ENCODE measurements at places on chromosomes 7 and 10.

- DNase-seq, result no peak
Observed at GRCh38 chr10:51235865-51236264, 161.6 kb downstream of the PRKG1 start.

DNA sequence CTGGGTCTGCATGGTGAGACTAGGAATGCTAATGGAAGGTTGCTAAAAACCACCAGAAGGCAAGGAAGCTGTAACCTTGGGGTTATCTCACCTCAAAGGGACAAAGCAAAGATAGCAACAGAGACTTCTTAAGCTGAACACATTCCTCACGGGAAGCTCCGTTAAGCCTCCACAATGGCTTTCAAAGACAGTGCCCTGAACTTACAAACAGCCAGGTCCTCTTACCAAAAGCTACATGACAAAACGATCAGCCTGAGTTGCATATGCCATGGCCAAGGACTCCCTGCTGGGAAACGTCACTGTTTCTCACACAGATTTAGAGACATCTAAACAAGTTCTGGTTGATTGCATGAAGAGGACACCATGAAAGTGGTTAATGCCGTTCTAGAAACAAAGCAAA, 52.7 kb downstream of the HTR5A start:
- no peak for DNase-seq

GRCh38 chr7:142111499-142111898, at the start of gene MGAM2:
Gene MGAM2, plus strand, starts transcription at chr7:142111718. Its CDS starts 5,156 bp downstream, at chr7:142116874.
- no peak for DNase-seq

DNA sequence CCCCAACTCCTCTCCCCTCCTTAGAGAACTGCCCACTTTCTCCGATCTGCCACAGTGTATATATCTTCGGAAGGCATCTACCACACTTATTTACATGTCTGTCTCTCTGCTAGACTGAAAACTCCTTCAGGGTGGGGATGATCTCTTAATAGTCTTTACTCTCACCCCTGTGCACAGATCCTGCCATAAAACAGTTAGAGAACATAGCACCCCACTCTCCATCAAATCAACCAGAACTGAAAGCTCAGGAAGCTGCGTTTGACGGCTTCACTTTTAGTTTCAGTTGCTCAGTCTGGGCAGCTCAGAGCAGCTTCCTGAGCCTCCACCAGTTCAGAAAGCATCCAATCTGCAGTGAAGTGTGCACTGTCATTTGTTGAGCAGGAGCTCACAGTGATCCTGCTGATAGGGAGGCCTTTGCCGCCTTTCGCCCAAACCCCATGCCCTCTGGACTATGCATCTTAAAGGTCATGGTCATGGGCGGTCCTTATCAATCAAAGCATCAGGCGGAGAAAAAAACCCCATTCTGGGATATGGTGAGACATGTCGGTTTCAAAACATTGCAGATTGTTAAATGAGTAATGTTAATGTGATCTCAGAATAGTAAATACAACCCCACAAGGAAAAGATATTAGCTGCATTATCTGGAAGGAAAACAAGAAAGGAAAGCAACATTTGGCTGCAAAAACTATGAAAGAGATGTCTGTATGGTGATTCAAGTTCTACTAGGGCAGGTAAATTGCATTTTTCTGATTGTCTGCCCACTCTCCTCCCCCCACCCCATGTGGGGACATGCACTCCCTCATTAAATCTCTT, 167.1 kb upstream of the ADO start:
- DNase-seq, result peak; percentile 37
